ENCODE measurements at places on chromosomes 1 and 21.

GRCh38 chr1:6454856-6455751 lies 10.9 kb downstream of the TNFRSF25 start:
- no peak for DNase-seq

DNA sequence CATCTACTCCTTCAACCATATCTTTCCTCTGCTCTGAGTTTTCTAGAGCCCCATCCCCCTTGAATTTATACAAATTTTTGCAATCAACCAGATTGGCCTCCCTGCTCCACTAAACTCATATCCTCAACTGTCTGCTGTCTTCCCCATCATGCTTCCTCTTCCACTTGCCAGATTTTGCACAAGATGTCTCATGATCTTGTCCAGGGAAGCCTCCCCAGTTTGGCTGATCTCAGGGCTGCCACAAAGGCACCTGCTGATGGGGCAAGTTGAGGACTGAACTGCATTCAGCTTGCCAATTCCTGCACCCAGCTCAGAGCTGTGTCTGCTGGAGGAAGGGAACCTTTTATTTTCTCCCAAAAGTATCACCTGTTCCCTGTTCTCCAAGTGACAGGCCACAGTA lies 3.9 kb upstream of the KCNJ9 start:
- no peak for DNase-seq

GRCh38 chr1:77134359-77134758 lies 84.9 kb downstream of the PIGK start:
- DNase-seq = no peak

DNA sequence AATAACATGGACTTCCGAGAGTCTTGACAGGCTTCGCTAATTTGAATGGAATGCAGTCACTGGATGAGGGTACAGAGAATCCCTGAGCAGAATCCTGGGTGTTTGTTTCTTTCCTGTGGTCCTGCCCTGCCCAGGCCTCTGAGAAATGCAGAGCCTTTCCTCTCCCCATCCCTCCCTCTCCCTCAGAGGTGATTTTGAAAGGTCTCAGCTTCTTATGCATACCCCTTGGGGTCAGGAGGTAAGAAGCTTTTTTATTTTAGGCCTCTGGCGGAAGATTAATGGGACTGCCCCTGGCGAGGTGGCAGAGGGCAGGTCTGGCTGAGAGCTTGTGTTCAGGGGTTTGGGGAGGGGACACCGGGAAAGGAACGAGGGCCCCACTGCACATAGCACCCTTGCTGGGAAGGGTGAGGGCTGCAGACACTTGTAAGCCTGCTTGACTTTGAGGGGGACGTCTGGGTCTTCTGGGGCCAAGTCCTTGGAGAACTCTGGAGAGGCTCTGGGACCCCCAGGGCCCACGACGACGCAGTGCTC lies 116.5 kb upstream of the SLC45A1 start:
- no peak for DNase-seq

DNA sequence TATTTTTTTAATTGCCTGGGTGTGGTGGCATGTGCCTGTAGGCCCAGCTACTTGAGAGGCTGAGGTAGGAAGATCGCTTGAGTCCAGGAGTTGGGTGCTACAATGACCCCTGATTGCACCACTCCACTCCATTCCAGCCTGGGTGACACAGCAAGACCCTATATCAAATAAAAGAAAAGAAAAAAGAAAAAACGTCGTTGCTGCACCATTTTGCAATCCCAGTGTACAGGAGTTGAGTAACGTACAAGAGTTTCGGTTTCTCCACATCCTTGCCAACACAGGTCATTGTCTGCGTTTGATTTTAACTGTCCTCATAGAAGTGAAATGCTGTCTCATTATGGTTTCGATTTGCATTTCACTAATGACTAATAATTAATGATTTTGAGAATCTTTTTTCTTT lies 7.9 kb downstream of the ZNF684 start:
- no peak for DNase-seq

GRCh38 chr1:86487131-86487810 lies 18.5 kb downstream of the CLCA1 start:
- no peak for DNase-seq

DNA sequence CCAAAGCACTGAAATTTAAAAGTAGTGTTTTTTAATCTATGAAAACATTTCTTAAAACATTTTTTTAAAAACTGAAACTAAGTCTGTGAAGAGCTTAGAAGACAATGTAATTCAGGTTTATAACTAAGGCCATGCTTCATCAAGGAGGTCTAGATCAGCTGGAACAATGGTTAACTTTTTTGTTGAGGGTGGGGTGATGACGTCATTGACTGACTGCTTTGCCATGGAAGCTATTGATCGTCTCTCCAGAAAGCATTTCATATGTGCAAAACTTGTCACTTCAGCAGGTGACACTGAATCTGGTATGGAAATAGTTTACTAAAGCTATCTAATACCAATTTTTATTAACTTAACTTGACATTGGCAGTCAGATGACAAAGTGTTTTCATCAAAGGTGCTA lies 21.0 kb downstream of the RAVER2 start:
- DNase-seq = no peak

- no peak for DNase-seq
Measured at GRCh38 chr1:26999440-26999987, 6.0 kb downstream of the TRNP1 start.

DNA sequence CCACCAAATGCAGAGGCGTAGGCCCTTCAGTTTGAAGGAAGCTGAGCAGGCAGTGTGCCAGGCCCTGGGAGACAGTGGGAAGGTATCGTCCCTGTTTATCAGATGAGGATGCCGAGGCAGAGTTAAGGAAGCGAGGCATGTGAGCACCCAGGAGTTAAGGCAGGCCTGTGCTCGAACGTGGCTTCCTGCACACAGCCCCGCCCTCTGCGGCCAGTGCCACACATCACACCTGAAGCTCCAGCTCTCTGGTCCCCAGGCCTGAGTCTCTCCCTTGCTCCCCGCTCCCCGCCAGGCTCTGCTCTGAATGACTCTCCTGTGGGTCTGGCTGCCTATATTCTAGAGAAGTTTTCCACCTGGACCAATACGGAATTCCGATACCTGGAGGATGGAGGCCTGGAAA lies 32.1 kb downstream of the EPHX1 start:
- DNase-seq = no peak

DNA sequence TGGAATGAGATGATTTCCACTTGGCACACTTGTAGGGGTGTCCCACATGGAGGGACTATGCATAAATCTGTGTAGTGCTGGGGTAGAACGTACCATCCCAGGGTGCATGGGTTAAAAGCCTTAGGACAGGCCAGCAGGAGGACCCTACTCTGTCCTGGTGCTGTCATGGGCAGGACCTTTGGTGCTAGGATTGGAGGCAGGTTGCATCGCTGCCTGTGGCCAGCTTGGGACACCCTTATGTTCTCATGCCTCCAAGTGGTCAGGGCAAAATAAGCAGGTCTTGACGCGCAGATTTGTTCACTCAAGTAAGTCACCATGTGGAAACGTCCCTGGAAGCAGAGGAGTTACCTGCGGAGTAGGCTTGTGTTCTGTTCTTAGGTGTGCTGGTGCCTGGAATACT lies 49.5 kb upstream of the RAB3GAP2 start:
- no peak for DNase-seq

- peak; percentile 44 for DNase-seq
Measured at GRCh38 chr1:115829023-115829674, 11.8 kb downstream of the NHLH2 start.

GRCh38 chr1:237181743-237182317 lies 139.8 kb downstream of the RYR2 start:
- DNase-seq = no peak

DNA sequence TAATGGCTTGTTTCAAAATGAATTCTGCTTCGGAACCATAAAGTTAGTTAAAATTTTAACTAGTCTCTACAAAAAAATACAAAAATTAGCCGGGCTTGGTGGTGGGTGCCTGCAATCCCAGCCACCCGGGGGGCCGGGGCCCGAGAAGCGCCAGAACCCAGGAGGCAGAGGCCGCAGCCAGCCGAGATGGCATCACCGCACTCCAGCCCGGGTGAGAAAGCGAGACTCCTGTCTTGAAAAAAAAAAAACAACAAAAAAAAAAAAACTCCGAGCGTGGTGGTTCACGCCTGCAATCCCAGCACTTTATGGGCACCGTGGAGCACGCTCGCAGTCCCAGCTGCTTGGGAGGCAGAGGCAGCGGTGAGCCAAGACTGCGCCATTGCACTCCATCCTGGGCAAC lies 781.4 kb downstream of the BRINP3 start:
- DNase-seq = no peak

DNA sequence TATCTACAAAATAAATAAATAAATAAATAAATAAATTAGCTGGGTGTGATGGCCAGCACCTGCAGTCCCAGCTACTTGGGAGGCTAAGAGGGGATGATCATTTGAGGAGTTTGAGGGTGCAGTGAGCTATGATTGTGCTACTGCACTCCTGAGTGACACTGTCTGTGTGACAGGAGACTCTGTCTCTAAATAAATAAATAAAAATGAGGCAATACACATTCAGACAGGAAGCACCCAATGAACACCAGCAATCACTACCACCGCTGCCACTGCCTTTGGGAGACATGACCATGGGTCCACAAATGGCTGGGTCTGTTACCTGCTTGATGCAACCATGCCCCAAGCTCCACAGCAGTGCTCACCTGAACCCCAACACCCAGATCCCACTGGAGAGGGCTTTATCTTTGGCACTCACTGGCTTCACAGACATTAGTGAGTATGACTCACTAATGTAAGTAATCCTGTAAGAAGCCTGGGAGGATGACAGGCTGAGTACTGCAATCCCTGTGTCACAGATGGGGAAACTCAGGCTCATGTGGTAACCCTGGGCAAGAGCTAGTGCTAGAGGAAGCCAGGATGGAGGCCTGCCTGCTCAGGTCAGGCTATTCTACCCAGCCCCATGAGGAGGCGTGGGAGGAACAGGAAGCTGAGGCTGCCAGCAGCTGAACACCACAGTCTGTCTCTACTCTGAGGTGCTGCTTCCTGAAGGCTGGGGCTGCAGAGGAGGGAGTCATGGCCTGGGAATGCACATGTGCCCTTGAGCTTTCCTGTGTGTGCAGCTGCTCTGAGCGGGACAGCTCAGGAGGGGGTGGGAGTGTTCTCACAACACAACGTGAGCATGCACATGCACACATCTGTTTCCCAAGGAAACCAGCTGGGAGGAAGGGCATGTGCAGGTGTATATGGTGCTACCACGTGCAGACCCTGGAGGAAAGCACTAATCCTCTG lies 43.0 kb downstream of the SLC9A1 start:
- peak; percentile 99 for DNase-seq

DNA sequence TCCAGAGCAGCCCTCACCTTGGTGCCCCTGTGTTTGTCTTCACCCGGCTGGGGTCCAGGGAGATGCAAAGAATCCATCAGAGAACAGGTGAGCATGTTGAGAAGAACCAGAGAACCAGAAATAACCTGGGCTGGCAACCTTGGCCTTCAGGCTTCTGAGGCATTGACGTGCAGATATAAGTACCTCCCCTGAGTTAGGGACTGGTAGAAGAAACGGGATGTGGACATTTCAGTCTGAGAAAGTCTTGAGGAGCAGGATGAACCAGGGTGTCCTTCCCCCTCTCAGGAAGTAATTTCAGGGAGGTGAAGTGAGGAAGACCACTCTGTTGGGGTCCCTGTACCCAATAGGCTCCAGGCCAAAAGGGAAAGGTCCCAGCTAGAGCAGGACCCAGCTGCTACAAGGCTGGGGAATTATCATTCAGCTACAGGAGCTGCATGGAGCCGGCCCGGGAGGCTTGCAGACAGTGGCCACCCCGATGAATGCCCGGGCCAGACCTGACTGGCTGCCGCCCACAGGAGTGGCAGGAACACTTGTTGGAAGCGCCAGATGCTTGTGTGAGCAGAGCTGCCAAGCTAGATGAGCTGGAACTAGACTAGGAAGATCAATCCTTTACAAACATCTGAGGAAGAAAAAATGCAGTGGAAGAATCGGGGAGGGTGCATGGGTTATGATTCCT lies 1.7 kb upstream of the AURKAIP1 start:
- DNase-seq = no peak

- DNase-seq = no peak
Measured at GRCh38 chr1:54215523-54215922, 15.6 kb downstream of the MRPL37 start.

- no peak for DNase-seq
Measured at GRCh38 chr1:64975740-64976139, 9.4 kb upstream of the JAK1 start.

DNA sequence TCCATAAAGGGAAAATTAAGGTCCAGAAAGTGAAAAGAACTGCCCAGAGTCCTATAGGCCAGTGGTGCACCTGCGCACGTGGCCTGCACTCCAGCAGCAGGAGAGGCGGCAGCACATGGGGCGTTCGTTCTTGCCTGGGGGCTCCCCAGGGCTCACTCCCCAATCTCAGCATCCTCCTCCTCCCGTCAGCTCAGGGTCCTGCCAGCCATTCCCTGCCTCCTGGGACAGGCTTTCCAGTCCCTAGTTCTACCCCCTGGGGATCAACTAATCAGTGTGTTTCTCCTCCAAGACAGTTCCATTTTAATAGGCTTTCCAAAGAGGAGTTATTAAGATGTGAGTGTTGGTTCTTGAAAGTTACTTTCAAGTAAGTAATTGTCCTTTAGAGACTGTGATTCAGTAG lies 1.2 kb upstream of the A3GALT2 start:
- DNase-seq = no peak

DNA sequence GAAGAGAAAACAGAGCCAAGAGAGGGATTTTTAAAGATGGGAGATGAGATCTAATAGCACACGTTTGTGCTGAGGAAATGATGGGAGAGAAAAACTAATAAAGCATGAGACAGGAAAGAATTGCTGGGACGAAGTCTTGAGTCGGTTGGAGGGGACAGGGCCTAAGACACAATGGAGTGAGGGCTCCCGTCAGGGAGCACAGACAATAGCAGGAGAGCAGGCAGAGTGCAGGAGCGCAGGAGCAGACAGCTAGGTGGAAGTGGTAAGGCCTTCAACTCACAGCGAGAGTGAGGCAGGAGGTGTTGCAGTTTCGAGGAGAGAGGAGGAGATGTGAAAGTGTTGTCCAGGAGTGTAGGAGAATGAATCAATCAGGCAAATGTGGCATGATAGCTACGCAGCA lies 59.9 kb upstream of the SOX13 start:
- DNase-seq = no peak
